ENCODE measurements at places on chromosomes 11 and 22.

GRCh38 chr22:31122196-31122531 lies 602 bp upstream of the INPP5J start:
- no peak for DNase-seq

- peak; percentile 26 for DNase-seq
Measured at GRCh38 chr11:11966826-11967668, 41.4 kb downstream of the DKK3 start.

DNA sequence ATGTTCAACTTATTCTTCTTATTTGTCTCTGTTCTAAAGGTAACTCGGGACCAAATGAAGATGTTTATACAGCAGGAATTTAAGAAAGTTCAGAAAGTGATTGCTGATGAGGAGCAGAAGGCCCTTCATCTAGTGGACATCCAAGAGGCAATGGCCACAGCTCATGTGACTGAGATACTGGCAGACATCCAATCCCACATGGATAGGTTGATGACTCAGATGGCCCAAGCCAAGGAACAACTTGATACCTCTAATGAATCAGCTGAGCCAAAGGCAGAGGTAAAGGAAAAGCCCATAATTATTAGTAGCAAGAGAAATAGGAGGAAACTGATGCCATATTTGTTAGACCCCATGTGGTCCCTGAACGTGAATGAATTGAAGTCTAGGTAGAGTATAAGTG lies 63.3 kb downstream of the TRIM44 start:
- DNase-seq, result no peak

DNA sequence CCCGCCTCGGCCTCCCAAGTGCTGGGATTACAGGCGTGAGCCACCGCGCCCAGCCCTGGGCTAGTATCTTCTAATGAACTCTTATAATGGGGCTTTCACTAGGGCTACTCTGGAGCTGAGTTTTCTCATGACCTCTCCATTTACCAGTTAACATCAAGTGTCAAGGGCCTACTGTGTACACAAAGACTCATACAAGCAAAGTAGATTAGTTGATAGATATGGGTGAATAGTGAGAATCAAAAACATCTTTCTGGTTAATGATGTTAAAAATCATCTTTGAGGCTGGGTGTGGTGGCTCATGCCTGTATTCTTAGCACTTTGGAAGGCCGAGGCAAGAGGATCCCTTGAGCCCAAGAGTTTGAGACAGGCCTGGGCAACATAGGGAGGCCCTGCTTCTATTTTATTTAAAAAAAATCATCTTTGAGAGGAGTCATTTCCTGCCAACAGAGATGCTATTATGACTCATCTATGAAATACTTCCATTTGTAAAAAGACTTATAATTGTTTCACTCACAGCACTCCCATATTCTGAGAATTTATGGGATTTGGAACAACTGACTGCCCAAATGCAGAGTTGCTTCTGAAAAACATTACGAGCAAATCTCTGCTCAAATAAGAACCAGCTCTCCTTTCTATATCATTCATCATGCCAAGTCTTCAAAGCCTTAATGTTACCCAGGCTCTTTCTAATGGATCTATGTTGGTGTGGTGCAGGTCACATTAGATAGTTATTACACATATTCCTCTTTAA lies 57.0 kb downstream of the GDPD4 start:
- DNase-seq, result no peak

- no peak for DNase-seq
Measured at GRCh38 chr11:119100994-119101758, 477 bp downstream of the DPAGT1 start.

DNA sequence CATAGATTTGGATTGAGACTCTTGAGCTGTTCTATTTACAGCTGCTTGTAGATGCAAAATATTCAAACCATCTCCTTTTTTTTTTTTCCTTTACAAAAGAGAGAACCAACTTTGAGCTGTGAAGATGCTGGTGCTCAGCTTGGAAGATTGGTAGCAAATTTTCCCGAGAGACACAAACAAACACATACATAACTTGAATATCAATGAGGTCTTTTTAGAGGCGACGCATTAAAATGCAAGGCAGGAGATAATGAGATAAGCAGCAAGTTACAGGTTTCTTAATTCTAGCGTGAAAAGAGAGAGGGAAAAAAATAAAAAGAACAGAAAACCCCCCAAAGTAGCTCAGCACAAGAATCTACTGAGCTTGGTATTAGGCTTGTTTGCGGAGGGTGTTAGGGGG lies 247.0 kb upstream of the SORL1-AS1 start:
- no peak for DNase-seq

DNA sequence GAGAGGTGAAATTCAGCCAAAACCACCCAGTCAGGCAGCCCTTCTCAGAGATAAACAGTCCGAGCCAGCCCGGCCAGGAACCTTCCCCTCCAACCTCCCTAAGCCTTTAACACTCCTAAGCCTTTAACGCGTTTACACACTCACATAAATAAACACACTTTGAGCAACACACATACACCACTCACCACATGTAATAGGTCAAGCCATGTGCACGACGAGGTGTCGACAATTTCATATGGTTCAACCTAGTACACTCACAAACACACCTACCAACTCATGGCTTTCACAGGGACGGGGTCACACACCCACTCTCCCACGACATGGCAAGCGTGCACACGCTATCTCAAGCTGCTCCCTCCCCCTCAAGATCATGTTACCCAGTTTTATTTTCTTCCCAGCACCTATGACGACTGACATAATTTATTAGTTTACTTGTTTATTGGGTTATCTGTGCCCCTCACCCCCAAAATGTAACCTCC lies 15.5 kb downstream of the SLC43A1 start:
- no peak for DNase-seq

DNA sequence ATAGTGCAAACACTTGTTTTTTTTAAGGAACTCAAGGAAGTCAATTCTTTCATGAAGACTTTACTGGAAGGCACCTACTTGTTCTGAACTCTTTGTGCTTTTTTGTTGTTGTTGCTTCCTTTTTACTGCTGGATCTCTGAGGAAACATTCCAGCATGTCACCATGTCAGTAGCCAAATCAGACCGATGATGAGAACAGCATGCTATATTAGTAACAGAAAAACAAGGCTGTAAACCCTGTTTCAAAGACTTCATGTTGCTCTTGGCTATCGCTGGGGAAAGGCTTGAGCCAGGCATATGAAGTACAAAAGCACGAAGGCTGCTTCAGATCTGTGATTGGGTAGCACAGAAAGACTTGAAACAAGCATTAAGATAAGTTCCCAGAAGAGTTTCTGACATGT lies 125.6 kb upstream of the SLC5A12 start:
- DNase-seq, result no peak

- peak; percentile 20 for DNase-seq
Measured at GRCh38 chr11:46331282-46331984, 15.8 kb upstream of the DGKZ start.

- DNase-seq, result no peak
Measured at GRCh38 chr11:93606721-93607120, 54.8 kb upstream of the CEP295 start.

DNA sequence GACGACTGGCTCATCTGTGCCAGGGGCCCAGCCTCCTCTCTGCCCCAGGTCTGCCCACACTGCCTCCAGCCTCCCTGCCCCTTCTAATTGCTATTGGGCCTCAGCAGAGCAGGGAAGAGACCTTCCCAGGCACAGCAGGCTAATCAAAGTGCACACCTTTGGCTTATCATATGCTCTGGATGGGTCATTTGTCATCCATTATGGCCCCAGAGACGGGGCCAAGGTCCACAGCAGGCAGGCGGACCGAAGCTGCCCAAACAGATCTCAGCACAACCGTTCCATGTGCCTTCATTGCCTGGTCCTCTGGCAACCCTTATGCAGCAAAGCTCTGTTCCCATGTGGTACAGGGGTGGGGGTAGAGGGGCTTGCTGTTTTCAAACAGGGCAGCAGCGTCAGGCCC lies 66.6 kb downstream of the TP53I11 start:
- no peak for DNase-seq

GRCh38 chr11:78310500-78310909 lies 107.1 kb downstream of the GAB2 start:
- no peak for DNase-seq

- DNase-seq, result no peak
Measured at GRCh38 chr11:70233511-70233934, 30.4 kb downstream of the FADD start.

DNA sequence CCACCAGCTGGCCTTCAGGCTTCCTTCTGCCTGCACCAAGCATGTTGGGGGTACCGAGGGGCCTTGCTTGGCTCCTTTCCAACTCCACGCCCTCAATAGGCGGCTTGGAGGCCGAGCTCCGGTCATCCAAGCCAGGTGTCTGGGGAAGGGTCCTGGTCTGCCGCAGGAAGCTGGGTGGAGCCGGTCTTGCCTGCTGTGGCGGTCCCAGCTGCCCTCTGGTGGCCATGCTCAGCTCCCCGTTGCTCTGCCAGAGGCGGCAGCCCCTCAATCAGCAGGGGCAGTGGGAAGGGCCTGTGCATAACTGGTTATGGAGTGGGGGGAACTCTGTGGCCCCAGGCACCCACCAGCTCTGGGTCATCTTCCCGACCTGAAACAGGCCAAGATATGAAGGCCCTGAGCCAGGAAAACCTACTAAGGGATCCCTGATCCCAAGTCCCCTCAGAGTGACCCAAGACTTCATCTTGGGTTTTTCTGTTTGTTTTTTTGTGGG lies 3.2 kb downstream of the ARVCF start:
- no peak for DNase-seq

Data from activated T-helper 1 cell treated with Interleukin-2 at 50 U/mL for 16 hours (primary cell).